ENCODE measurements at places on chromosomes 6 and 20.

GRCh38 chr6:35801148-35801547 is 4.0 kb upstream of the LHFPL5 start:
- DNase-seq: no peak

DNA sequence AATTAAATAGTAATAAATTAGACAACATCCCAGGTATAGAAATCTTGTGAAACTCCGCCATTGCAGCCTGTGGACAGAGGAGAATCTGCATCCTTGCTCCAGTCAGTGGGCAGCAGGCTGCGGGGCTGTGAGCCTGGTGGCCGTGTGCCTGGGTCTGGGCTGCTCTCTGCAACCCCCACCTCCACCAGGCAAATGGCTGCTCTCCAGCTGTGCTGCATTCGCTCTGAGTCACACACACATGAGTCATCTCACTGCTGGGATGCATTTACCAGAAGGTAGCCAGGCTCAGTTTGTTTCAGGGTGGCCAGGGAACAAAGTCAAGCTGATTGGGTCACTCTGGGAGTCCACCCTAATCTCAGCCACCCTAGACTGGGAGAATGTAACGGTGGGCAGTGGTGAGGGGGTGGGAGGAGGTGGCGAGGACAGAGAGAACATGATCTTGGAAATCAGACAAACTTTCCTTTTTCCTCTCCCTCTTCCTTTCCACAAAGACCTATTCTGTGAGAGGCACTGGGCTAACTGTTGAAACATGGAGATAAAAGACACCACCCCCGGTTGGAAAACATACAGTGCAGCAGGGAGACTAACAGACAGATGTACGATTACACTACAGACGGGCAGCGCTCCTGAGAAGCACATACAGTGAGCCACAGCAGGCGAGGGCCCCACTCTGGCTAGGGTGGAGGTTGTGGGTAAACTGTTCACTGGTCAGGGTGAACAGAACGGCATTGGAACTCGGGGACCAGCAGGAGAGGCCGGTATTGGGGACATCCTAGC is 59.2 kb downstream of the TRAM2 start:
- no peak for DNase-seq

DNA sequence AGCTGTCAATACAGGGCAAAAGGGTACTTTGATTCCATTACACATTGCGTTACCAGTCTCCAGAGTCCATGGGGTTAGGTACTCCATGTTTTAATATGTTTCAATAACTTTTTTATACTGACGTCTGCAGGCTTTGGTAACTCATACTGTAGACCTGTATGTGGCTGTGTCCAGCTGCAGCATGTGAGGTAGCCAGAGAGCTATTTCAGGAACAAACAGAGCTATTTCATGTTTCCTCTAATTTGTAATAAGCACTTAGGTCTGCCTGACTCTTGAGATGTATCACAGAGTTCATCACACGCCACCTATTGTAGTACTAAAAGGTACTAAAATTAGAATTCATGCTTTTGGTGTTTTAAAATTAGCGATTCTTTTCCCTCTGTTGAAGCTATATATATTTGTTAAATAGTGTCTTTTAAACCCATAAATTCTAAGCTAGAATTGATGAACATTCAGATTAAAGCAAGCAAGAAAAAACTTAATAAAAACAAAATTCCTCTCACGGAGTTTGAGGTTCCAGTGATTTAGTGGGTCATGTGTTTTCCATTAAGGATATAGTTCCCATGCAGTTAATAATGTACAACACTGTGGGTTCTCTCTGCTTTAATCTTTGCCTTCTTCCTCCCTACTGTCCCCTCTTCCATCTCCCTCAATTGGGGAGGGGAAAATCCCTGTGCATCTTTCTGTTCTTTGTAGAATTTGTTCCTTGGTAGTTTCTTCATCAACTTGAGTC is 37.0 kb downstream of the FOXO3 start:
- DNase-seq: no peak

GRCh38 chr6:79676785-79677736 is 45.9 kb downstream of the SH3BGRL2 start:
- no peak for DNase-seq

- no peak for DNase-seq
These were observed 76.4 kb upstream of the BHLHE23 start for GRCh38 chr20:63082939-63083735.

- DNase-seq: no peak
These were observed 127.3 kb upstream of the THEMIS start for GRCh38 chr6:128028183-128028582.

All from KG1 (cell line).